ENCODE measurements at places on chromosomes 16 and 17. TPM values are rescaled to one million over a fixed set of nuclear protein-coding genes. Genes with fewer than 3 reads are reported as not detected.

DNA sequence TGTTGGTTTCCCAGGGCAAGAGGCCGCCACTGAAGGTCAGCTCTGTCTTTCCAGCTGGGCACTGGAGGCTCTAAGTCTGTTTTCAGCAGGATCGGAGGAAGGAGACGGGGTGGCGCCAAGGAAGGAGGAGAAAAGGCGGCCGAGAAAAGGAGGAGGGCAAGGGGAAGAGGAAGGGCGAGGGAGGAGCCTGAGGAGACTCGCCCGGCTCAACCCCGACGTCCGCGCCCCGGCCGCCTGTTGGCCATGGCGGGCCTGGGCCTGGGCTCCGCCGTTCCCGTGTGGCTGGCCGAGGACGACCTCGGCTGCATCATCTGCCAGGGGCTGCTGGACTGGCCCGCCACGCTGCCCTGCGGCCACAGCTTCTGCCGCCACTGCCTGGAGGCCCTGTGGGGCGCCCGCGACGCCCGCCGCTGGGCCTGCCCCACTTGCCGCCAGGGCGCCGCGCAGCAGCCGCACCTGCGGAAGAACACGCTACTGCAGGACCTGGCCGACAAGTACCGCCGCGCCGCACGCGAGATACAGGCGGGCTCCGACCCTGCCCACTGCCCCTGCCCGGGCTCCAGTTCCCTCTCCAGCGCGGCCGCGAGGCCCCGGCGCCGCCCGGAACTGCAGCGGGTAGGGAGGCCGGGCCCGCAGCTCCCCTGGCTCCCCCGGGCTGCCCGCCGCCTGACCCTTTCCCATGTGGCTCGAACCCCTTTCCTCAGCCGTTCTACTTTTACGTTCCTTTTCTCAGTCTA lies at the start of gene RNF135:
TSS of gene RNF135 (plus strand) at position 209 of the 737 bp plus-strand sequence. CDS start at position 244, 35 bp downstream.
- peaks cover 20% of the 10 kb centered on the region for H3K36me3 ChIP-seq
- peak within 1 kb of the TSS; percentile 98 for H3K27ac ChIP-seq
- H3K27me3 ChIP-seq, result no peaks in the 10 kb centered on the region
- peaks cover 19% of the 10 kb centered on the region for H3K4me1 ChIP-seq
- peak; percentile 83 for DNase-seq

DNA sequence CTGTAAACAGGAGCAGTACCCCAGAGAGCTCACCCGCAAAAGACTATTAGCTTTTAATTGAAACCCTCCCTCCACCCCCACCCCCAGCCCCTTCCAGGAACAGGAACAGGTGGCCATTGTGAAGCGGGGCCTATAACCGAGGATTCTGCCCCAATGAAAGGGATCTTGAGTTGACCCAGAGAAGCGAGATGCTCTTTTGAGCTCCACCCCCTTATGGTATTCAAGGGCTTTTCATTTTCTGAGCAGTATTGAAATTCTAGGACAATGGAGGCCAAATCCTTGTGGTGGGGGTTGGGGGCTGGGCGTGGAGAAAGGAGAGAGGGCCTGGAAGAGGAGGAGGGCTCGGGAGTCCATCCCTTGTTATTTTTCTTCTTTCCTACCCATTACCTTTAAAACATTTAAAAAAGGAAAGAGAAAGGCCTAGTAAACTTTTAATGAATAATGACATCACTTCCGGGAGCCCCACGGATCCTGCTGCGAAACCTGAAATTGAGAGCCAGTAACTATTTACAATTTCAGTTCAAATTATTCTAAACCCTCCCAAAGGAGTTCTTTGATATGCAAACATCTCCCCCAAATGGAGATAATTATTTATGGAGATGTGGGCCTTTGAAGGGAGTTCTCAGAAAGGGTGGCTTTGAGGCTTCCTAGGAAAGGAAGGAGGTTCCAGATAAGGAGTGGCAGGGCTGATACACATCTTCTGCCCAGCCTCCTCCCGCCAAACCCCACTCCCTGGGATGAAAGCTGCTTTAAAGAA lies 30.5 kb downstream of the HS3ST3B1 start:
- H3K27ac ChIP-seq, result no peak overlapping the region
- peaks cover 5% of the 10 kb centered on the region for H3K36me3 ChIP-seq
- H3K27me3 ChIP-seq, result peaks cover 5% of the 10 kb centered on the region
- no peak for DNase-seq
- H3K4me3 ChIP-seq, result no peak overlapping the region

ITGAD gene
- total RNA-seq, result not detected

- DNase-seq, result no peak
- peaks cover 4% of the 10 kb centered on the region for H3K27me3 ChIP-seq
- H3K36me3 ChIP-seq, result no peaks in the 10 kb centered on the region
- no peaks in the 10 kb centered on the region for H3K4me1 ChIP-seq
- no peak overlapping the region for H3K27ac ChIP-seq
Measured at GRCh38 chr16:2710711-2711231, 9.3 kb downstream of the PRSS27 start.

- no peak for DNase-seq
- peak overlapping the region; percentile 94 for H3K4me3 ChIP-seq
- peaks cover 9% of the 10 kb centered on the region for H3K27me3 ChIP-seq
Measured at GRCh38 chr16:1610899-1611632, 806 bp downstream of the IFT140 start.

DNA sequence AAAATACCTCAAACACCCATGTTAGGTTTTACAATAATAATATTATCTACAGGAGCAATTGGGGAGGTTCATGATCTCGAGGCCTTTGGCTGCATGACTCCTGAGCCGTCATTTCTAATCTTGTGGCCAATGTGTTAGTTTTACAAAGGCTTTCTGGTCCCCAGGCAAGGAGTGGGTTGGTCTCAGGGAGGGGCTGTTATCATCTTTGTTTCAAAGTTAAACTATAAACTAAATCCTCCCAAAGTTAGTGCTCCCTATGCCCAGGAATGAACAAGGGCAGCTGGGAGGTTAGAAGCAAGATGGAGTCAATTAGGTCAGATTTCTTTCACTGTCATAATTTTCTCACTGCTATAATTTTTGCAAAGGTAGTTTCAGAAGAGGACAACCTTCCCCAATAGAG lies 9.1 kb upstream of the CCL5 start:
- H3K4me1 ChIP-seq, result peaks cover 38% of the 10 kb centered on the region
- DNase-seq, result no peak
- H3K4me3 ChIP-seq, result no peak overlapping the region
- H3K27ac ChIP-seq, result no peak overlapping the region
- no peaks in the 10 kb centered on the region for H3K27me3 ChIP-seq

LRRC36 gene
- total RNA-seq, result 0.38 TPM

DNA sequence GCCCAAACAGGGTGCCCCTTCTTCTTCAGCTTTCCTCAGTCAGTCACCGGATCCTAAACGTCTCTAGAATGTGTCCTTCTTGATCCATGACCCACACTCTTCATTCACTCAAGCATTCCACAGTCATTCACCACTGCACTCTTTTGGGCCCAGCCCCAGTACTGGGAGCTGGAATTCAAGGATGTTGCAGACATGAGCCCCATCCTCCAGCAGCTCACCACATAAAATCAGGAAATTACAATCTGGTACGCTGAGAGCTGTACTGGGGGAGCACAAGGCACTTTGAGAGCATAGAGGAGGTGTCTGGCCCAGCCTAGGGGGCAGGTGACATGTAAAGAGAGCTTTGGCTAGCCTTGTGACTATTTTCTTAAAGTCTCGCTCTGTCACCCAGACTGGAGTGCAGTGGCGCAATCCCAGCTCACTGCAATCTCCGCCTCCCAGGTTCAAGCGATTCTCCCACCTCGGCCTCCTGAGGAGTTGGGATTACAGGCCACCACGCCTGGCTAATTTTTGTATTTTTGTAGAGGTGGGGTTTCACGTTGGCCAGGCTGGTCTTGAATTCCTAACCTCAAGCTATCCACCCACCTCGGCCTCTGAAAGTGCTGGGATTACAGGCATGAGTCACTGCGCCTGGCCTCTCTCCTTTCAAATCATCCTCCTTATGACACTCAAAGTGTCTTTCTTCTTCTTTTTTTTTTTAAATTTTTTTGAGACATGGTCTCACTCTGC lies 18.7 kb downstream of the CES4A start:
- no peaks in the 10 kb centered on the region for H3K4me1 ChIP-seq
- peaks cover 16% of the 10 kb centered on the region for H3K27me3 ChIP-seq
- H3K36me3 ChIP-seq, result peaks cover 3% of the 10 kb centered on the region
- DNase-seq, result no peak

- no peak overlapping the region for H3K27ac ChIP-seq
- no peaks in the 10 kb centered on the region for H3K36me3 ChIP-seq
- H3K4me3 ChIP-seq, result no peak overlapping the region
- H3K27me3 ChIP-seq, result peaks cover 7% of the 10 kb centered on the region
- no peak for DNase-seq
Measured at GRCh38 chr17:37859451-37859850, 64.8 kb upstream of the TBC1D3K start.

DNA sequence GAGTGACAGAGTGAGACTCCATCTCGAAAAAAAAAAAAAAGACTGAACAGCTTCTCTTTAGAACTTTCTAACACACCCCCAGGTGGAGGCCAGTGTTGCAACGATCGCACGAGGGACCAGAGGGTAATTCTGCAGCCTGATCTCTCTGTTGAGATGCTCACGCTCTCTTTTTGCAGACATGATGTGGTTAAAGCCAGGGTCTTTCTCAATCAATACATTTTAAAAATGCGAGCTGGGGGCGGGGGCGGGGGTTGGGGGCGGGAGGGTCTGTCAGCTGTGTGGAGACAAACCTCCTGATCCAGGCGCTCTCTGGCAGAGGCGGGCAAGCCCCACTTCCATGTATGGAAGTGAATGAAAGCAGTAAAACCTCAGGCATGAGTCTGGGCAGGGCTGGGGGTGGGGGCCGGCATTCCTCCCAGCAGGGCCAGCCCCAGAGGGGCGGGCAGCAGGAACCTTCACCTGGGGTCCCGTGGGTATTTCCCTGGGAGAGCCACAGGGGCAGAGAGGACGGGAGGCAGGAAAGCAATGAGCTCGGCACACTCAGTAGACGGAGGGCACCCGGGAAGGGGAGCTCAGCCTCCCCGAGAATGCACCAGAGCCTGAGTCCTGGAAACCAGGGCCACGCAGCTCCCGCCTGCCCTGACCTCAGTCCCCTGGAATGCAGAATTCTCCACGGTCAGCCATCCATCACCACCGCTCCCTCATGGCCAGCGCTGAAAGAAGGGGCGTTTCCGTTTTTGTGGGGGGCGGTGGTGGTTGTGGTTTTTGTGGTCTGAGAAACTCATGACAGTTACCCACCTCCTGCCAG lies 28.0 kb downstream of the NXN start:
- peaks cover 21% of the 10 kb centered on the region for H3K4me1 ChIP-seq
- peak overlapping the region; percentile 92 for H3K27ac ChIP-seq
- peak; percentile 78 for DNase-seq
- H3K27me3 ChIP-seq, result no peaks in the 10 kb centered on the region
- peak overlapping the region; percentile 76 for H3K4me3 ChIP-seq

Measured in type B pancreatic cell (in vitro differentiated cells).